Epithelial cell of prostate (primary cell): ENCODE measurements at places on chromosomes 7 and 10.

GRCh38 chr10:94186722-94187121 is 176.0 kb downstream of the NOC3L start:
- no peak for DNase-seq

GRCh38 chr10:60871215-60871614 is 72.8 kb downstream of the RHOBTB1 start:
- no peak for DNase-seq

DNA sequence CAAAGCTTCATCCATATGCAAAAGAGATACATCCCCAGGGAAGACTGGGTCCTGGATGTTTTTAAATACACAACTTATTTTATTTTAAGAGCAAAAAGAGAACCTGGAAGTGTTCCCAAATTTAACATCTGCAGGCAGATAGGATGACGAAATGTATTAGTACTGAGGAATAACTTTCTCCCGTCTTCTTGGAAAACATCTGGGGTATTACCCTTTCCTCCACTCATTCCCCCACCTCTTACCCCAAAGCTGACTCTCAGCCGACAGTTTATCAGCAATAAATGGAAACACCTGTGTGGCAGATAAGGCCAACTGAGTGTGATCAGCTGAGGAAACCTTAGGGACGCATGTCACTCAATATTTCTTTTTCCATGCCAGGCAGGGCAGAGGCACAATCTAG is 435.6 kb upstream of the NPVF start:
- no peak for DNase-seq

DNA sequence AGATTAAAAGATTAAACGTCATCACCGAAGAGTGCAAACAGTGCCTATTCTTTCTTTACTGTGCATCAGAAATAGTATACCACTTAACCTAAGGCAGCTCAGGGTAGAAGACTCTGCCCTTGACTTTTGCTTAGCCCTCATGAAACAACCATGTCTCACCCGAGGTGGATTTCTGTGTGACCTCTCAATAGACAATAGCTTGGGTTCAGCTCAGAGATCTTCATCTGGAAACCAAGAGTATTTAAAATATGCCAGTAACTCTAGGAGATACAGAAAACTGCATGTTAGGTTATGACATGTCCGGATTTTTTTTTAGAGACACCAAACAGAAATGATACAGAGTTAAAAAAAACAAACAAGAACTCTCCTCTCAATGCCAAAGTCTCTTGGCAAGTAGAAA is 75.8 kb downstream of the JAZF1 start:
- DNase-seq: no peak

DNA sequence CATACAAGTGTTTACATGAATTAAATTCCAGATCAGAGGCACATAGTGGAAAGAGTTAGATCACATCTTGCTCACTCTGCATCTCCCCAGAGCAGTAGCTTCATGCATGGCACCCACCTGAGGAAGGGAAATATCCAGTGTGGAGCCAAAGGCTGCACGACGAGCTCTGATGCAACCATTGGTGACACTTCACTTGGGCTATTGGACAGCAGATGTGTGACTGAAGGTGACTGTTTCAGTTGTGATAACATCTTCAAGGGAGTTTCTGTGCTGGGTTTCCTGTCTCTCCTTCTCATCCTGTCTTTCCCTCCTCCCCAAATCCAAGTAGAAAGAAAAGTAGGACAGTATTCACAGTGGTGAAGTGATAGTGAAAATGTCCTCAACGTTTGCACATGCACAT is 115.0 kb downstream of the TAF3 start:
- DNase-seq: no peak

DNA sequence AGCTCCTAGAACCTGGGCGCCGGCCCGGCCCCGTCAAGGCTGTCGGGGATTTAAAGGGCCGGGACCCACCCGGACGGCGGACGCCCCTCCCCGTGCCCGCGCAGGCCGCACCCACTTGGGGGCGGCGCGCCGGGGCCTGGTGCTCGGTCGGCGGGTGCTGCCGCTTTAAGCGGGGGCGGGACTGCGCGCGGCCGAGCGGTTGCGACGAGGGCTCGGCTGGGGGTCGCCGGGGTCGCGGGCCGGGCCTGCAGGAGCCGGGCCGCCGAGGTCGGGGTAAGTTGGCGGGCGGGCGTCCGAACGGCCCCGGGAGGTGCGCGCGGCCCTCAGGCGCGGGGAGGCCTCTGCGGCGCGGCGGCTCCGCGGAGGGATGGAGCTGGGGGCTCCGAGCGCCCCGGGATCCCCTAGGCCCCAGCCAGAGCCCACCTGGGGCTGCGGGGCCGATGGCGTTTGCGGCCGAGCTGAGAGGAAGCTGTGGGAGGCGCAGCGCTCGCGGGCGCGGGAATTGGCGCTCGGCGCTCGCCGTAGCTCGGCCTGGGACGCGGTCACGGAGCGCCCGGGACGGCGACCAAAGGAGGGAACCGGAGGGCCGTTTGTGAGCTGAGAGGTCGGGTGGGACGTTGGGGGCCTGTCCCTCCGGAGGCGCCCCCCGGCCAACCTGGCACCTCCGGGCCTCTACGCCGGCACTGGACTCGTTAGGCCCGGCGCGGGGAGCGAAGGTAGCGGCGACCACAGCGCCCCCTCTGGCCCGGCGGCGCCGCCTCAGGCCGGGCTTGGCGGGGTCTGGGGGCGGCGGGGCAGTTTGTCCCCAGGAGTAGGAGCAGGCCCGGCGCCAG is at the start of gene TRRAP:
Gene TRRAP, plus strand, starts transcription at position 168 of the 833 bp plus-strand sequence. CDS start 2,619 bp downstream, outside the sequence.
- DNase-seq: no peak

- peak; percentile 95 for DNase-seq
These were observed 87.4 kb downstream of the CHN2 start for GRCh38 chr7:29281782-29282541.

DNA sequence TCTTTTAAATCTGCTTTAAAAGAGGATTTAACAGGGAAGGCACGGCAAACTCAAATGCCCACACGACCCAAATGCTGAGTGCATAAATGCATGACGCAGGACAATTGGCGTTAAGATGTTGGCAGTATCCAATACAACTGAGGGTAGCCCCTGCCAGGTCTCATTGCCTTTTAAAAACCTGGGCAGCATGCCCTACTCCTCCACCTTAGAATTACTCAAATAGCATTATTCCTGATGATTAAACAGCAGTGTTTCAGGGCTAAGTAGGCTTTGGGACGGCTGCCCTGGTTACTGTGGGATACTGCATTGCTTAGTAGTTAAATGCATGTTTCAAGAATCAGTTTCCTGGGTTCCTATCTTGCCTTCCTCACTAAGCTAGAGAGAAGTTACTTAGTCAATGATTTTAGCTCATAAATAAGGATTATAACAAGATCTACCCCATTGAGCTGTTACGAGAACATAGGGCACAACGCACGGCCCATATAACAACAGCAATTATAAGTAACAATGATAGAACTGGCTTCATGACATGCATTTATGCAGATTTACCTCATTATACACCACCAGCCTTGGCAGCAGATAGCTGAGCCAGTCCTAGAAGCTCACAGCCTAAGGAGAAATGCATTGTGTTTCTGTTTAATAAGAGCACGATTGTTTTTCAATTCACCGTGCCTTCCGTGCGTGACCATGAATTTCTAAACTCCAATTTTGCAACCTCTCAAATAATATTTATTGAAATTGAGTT is 7.9 kb downstream of the TUBAL3 start:
- no peak for DNase-seq

DNA sequence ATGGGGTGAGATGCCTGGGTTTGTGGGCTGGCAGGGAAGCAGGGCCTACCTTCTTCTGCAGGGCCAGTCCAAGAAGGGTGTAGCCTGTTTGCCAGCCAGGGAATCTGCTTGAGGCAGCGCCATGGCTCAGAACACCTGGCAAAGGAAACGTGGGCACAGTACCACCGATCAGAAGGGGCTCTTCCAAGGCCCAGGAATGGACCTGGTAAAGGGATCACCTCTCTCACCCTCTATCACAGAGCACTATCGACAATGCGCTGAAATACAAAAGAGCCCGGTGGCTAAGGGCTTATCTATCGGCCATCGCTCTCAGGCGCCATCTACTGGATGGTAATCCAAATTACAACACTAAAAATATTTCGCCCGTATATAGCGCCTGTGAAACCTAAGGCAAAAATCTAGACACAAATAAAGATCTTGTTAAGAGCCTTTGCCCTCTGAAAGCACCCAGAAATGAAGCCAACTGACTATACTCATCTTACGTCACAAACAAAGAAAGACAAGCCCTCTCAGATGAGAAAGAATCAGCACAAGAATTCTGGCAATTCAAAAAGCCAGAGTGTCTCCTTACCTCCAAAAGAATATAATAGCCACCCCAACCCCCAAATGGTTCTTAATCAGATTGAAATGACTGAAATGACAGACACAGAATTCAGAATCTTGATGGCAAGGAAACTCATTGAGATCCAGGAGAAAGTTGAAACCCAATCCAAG is 217.8 kb upstream of the HPS1 start:
- DNase-seq: no peak

DNA sequence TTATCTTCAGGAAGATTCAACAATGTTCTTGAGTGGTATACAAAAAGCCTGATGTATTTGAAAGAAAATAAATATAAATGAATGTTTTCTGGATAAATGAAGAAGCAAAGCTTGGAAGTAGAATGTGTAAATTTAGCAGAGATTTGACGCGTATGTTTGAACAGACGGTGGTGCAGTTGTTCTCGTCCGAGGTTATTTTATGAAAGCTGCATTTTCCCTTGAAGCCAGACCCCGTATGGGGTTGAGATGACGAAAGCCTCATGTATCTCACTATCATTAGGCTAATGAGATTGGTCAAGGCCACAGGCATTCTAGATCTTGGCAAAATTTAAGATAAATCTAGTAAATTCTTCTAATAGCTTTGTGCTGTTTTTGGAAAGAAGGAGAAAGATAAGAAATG is 195.2 kb downstream of the NXPH1 start:
- no peak for DNase-seq

DNA sequence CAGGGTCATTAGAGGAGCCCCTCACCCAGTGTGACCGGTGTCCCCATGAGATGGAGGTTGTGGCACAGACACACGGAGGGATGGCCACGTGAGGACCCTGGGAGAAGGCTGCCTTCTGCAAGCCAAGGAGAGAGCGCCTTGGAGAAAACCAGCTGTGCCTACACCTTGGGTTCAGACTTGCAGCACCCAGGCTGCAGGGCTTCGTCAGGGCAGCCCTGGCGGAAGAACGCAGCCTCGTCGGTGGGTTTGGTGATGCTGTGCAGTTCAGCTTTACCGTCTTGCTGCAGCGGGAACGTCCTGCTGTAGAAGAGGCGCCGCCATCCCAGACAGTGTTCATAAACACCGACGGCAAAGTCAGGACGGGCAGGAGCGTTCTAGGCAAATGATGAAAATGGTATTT is 89.3 kb downstream of the MGMT start:
- DNase-seq: no peak

DNA sequence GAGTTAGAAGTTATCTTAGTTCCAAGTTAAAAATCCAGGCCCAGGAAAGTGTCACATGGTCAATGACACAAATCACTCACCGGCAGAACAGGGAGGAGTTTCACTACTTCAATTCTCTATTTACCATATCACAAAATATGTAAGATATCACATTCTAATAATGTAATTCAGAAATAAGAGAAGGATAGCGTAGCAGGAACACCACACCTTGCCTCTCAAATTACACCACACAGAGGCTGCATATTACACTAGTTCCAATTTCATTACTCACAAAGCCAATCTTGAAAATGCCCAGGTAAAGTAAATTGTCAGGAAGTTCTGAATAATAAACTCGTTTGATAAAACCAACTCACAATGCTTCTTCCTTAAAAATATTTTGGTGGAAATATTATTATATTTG is 169.2 kb downstream of the CTTNBP2 start:
- no peak for DNase-seq

GRCh38 chr7:55497521-55497920 is 74.8 kb downstream of the VOPP1 start:
- DNase-seq: no peak

- no peak for DNase-seq
These were observed 8.9 kb downstream of the DHTKD1 start for GRCh38 chr10:12077580-12078180.
